Stimulated activated CD4-positive, alpha-beta T cell treated with anti-CD3 and anti-CD28 coated beads, Interleukin-4, amount 100 ng/mL, for 4 hours (primary cell): ENCODE measurements at places on chromosomes 16 and 17.

GRCh38 chr16:65116216-65116615 lies 5.6 kb downstream of the CDH11 start:
- no peak for DNase-seq

- DNase-seq: no peak
Observed at GRCh38 chr16:88017587-88018101, 66.4 kb downstream of the BANP start.

GRCh38 chr17:65953316-65954147 lies 238.4 kb downstream of the CEP112 start:
- DNase-seq: no peak

GRCh38 chr16:4699046-4699556 lies 5.7 kb downstream of the NUDT16L1 start:
- no peak for DNase-seq

GRCh38 chr17:32348483-32348800 lies 1.5 kb upstream of the ZNF207 start:
- no peak for DNase-seq

GRCh38 chr17:61384354-61384691 lies 15.3 kb upstream of the TBX2 start:
- DNase-seq: no peak

GRCh38 chr17:78001182-78001581 lies 42.7 kb downstream of the TNRC6C start:
- DNase-seq: no peak

DNA sequence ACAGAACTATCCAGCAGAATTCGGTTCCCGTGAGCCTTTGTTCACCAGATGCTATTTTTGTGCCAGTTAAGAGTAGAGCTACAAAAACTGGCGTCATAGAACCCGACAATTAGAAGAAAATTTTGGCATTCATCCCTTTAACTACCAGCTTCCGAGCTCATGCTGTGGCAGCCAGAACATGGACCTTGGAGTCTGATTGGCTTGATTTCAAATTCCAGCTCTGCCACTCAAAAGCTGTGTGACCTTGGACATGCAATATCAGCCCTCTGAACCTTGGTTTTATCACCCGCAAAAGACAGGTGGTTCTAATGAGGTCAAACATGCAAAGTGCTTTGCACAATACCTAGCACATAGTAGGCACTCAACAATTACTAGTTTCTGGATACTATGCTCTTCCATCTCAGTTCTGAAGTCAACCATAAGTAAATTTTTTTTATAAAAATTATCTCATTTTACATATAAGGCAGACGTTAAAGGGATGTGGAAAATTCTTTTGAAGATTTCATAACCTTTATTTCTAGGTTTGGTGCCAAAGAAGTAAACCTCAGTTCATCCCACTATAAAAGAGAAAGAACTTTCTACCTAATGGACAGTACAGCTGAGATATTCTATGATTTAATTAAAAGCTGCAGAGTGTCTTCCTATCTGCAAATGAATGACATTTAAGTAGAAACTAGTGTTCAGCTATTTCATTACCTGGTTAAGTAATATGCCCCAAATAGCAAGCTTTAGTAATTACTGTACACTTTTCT lies 331.5 kb downstream of the HAPSTR1 start:
- DNase-seq: no peak

DNA sequence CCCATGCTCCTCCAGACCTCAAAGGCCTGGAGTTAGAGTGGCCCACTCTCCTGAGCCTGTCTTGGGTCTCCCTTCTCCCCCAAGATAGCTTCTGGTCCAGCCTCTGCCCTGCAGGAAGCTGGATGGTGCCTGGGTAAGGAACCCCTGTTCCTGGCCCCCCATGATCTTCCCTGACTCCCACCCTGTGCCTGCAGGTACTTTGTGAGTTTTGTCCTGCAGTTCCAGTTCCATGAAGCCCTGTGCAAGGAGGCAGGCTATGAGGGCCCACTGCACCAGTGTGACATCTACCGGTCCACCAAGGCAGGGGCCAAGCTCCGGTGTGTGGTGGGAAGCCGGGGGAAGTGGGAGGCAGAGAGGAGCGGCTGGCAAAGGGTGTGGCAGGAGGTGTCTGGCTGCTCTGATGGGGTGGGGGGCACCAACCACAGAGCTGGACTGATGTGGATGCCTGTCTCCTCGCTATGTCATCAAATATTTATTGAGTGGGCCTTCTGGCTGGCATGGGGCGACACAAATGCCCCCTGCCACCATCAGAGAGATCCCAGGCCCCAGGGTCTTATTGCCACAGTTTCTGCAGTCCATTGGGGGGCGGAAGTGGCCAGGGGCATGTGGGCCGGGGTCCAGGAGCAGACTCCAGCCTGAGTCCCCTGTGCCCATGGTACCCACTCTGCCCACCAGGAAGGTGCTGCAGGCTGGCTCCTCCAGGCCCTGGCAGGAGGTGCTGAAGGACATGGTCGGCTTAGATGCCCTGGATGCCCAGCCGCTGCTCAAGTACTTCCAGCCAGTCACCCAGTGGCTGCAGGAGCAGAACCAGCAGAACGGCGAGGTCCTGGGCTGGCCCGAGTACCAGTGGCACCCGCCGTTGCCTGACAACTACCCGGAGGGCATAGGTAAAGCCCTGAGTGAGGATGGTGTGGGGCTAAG lies 7.1 kb downstream of the ACE start:
- no peak for DNase-seq

GRCh38 chr17:38900978-38901656 lies 24.3 kb upstream of the LASP1NB start:
- no peak for DNase-seq

GRCh38 chr16:14119799-14120198 lies 48.7 kb downstream of the MRTFB start:
- DNase-seq: no peak

GRCh38 chr17:79980246-79981043 lies 55.2 kb downstream of the TBC1D16 start:
- DNase-seq: no peak

GRCh38 chr16:67305216-67306071 lies 21.1 kb downstream of the KCTD19 start:
- no peak for DNase-seq

GRCh38 chr17:79090443-79091225 lies 16.0 kb downstream of the ENGASE start:
- no peak for DNase-seq

DNA sequence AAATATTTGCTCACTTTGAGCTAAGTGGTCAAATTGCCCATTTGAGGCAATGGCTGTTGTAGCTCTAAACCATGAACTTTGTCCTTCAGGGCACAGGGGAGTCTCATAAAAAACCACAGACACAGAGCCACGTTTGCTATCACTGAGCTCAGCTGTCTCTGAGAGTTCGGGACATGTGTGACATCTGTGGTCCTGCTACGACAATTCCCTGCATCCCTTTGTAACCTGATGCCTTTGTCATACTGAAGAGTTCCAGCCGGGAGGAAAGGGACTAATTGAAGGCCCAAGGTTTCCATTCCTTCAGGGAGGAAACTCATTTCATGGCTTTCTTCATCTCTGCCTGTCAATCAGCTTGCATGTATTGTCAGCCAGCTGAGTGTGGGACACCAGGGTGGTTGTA lies 599.4 kb upstream of the CDH5 start:
- no peak for DNase-seq

- no peak for DNase-seq
Observed at GRCh38 chr16:10090816-10091215, 91.4 kb downstream of the GRIN2A start.

GRCh38 chr16:19605701-19606100 lies 50.2 kb downstream of the VPS35L start:
- DNase-seq: no peak

DNA sequence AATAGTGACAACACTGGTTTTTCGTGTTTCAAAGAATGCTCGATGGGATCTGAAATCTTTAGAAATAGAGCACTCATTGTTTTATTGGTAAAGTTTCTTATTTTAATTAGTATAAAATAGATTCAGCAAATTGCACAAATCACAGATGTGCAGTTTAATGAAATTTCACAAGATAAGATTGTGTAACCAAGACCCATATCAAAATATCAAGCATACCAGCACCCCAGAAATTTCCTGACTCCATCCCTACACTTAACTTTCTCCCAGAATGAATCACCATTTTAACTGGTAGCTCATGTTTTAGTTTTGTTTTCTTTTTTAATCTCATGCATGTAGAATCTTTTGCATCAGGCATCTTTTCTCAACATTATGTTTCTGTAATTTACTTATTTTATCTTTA lies 185.9 kb downstream of the KCNJ2 start:
- DNase-seq: no peak

- no peak for DNase-seq
Observed at GRCh38 chr16:81516478-81517149, 72.0 kb downstream of the CMIP start.

GRCh38 chr16:844638-845350 lies 44.3 kb upstream of the GNG13 start:
- no peak for DNase-seq

- peak; percentile 12 for DNase-seq
Observed at GRCh38 chr17:57662644-57663308, 82.3 kb downstream of the CCDC182 start.

DNA sequence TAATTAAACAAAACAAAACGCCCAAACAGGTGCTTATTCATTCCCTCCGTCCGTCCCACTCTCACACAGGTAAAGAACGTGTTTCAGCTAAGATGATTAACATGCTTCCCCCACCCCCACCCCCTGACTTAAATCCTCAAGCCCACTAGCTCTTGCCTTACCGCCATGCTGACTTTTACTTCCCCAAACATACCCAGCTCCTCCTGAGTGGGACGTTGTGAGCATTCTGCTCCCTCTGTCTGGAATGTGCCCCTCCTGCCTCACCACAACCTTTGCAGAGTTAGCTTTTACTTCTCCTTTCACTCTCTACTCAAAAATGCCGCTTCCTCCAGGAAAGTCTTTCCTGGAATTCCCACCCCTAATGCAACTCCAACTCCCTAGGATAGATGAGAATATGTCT lies 774.0 kb upstream of the RBFOX1 start:
- DNase-seq: no peak

DNA sequence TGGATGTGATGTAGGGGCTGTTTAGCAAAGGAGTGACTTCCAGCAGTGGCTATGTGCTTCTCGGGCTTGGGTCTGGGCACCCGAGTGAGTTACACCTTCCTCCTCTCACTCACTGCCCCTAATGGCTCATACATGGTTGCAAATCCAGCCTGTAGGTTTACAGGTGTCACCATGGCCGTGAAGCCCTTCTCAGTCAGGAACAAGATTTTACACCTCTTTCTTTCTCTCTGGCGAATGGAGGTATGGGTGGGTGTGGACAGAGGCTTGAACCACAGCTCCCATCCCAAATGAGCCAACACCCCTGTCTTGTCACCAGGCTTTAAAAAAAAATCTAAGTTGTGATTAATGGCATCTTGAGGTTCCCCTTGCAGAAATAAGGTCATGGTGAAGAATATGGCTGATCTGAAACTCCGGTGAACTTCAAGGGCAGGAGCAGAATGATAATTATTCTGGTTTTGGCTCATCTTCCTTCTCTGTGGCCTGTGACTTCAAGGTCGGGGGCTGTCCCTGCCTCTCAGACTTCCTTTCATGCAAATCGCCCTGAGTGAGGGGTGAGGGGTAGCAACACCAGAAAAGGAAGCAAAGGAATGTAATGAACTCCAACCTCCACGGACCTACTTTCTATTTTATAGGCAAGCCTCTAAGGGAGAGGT lies 331.2 kb downstream of the MAF start:
- DNase-seq: peak; percentile 52

- no peak for DNase-seq
Observed at GRCh38 chr17:67615011-67615561, 102.7 kb upstream of the NOL11 start.

GRCh38 chr17:64739316-64740058 lies 77.4 kb upstream of the SMURF2 start:
- DNase-seq: no peak

DNA sequence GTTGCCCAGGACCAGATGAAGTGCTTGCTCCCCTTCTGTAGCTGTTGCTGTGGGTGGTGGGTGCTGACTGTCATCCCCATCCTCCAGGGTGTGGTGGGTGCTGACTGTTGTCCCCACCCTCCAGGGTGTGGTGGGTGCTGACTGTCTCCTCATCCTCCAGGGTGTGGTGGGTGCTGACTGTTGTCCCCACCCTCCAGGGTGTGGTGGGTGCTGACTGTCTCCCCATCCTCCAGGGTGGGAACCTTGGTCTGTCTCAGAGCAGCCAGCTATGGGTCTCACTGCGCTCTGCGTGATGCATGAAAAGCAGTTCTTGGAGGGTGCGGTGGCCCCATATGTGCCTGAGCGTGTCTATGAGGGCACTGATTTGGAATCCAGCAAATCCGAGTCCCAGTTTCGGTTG lies 163.8 kb downstream of the RPTOR start:
- no peak for DNase-seq

DNA sequence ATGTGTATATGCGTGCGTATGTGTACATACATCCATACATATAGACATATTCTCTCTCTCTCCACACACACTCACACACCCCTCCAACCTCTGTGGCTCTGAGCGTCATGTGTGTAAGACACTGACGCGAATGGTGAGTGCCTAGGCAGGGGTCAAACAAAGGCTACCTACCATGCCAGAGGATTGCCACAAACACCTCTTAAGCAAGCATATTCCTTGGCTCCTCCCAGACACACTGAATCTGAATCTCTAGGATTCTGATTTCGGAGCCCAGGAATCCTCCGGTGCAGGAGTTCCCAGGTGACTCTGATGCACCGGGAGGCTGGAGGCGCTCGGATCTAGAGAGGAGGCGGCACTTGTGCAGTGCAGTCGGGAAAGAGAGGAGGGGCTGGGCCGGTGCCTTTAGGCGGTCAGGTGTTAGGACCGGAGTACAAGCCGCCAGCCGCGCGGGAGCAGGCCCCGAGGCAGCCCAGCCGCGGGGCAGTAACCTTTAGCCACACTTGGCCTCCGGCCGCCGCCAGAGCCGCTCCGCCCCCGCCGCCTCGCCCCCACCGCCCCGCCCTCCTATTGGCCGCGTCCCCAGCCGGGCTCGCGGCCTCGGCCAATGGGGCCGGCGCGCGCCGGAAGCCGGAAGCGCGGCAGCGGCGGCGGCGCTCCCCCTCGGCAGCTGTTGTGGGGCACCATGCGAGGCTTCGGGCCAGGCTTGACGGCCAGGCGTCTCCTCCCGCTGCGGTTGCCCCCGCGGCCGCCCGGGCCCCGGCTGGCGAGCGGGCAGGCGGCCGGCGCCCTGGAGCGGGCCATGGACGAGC lies at the start of gene MLYCD:
TSS of gene MLYCD (plus strand) at position 653 of the 809 bp plus-strand sequence. CDS start at position 683, 30 bp downstream.
- DNase-seq: peak; percentile 72

DNA sequence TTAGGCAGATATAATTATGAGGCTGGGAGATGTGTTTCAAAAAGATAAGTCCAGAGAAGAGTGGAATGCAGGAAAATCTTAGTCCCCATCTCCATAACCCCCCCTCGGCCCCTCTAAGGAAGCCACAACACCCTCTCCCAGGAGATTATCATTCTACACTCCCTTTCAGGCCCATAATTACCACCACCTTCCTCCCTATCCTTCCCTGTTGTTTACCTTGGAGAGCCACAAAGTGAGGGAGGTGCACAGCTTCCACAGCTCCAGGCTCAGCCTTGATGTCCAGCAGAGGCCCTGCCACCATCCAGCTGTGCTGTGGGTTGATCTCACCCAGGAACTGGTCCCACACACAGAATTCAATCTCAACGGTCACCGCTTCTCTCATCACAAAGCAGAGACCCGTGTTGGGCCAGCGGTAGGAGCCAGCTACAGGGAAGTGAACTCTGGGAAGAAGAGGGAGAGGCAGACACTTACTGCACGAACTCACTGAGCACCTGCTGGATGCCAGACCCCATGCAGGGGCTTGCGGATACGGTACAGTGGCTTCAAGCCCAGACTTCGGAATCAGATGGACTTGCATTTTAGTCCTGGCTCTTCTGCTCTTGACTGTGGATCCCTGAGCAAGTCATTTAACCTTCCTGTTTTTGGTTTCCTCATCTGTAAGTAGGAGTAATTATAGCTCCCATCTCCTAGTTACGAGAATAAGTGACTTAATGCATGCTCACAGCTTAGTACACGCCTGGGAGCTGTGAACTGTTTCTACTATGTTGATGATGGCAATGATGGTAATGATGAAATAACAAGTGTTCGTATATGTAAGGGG lies 44.1 kb downstream of the MIS12 start:
- no peak for DNase-seq
